A172 (cell line): ENCODE measurements at places on chromosomes 16 and 17.

- DNase-seq = no peak
Observed at GRCh38 chr16:81942007-81942601, 69.2 kb downstream of the SDR42E1 start.

DNA sequence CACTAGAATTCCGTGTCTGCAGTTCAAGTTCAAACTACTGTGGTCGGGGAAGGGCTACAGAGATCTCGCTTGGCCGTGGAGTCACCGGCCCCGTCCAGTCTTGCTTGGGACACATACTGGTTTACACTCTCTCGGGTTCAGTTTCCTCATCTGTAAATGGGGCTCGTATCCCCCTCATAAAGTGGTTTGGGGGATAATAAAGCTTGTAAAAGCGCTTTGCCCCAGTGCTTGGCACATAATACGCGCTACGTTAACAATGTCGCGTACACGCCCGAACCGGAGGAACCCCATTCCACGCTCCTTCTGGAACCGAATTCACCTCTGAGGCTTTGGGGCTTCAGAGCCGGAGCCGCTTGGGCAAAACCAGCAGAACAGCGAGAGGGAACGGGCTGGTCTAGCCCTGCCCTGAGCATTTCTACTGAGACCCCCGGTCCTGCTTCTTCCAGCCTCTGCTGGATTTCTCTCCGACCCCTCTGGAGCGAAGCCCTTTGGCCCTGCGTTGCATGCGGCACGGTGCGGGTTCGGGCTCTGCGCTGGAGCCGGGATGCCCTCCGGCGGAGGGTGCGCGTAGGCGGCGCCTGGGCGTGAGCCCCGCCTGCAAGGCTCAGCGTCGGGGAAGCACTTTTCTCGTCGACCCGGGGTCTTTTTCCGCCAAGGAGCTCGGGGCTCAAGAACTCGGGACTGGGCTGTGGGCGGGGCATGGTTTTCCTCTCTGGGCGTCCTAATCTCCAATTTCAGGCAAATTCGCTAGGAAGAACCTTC is 26.1 kb upstream of the HOXB13 start:
- DNase-seq = no peak

DNA sequence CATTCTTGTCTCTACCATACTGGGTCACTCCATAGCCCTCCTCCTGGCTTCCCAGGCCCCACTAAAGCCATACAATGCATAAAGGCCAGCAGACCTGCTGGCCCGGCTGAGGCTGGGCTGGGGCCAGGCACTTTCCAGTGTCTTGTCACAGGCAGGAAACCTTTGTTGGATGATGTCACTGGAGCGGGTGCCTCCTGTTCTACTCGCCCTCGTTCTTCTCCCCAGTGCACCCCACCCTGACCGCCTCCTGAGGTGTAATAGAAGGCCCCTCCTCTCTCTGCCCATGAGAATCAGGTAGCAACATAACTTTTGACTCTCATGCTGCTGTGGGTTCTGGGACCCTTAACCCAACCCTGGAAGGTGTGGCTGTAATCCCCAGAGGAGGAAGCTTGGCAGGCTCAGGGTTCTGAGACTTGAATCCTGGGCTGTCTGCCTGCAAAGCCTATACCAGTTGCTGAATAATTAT is 54.2 kb upstream of the IL34 start:
- DNase-seq = no peak

GRCh38 chr17:37494971-37495370 is 5.3 kb downstream of the DUSP14 start:
- no peak for DNase-seq

DNA sequence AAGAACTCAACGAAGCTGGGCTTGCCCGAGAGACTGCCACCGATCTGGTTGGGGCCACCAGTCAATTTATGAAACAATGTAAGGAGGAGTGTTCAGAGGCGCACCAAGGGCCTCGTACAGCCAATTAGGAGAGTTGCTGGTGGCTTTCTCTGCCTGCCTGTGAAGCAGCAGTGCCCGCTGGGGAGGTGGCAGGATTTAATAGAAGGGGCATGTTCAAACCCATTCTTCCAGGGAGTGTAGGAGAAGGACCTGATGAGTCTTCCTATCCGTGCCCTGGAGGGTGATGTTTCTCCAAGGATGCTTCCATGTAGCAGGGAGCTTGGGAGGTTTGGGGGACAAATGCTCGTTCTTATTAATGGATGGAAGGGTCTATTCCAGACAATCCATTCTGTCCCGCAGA is 178.4 kb downstream of the CCDC182 start:
- no peak for DNase-seq

DNA sequence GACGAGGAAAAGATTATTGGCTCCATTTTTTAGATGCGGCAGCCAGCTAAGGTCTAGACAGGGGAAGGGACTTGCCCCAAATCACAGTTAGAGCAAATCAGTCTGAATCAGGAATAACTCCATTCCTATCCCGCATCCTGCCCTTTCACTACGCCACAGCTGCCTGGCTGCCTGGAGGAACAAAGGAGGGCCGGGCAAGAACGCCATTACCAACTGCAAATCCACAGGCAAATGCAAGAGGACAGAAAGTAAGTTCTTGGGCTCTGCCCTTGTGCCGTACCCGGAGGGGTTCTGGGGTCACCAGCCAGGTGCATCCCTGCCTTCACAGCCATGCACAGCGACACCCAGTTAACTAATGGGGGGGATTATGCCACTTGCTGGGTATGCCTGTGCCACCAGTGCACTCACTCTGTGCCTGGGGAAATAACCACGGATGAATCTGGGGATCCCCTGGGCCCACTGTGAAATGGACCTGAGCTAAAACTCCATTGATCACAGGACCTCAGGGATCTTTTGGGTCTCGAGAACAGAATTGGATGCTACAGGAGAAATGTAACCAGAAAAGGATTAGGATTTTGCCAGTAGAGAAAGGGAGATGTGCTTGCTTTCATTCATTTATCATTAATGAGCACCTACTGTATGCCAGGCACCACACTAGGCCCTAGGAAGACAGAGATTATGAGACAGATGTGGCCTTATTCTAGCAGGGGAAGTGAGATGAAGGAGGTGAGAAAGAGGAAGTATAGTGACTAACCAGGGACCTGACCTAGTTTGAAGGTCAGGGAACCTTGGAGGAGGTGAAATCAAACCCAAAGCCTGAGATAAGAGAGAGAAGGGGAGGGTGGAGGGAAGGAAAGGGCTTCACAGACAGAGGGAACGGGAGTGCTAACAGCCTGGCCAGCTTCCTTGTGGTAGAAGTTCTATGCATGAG is 17.7 kb downstream of the BCL7C start:
- DNase-seq = peak; percentile 34

DNA sequence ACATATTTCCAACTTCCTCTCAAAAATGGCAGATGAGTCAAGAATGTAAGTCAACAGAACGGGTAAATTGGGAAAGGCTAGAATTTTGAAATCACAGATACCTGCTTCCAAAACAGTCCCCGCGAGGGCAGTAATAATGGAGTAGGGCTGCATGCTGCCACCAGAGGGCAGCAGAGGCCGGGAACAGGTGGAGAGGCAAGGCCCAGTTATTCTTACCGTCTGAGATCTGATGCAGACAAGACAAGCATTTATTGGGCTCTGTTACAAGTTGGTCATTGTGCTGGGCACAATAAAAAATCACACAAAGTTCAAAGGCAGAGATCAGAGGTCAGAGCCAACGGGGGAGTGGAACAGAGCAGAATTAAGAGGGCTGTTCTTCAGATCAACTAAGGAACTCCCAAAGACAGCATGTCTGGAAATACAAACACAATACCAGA is 8.8 kb upstream of the MLKL start:
- DNase-seq = peak; percentile 74

GRCh38 chr16:3458278-3458851 is 14.9 kb downstream of the NAA60 start:
- DNase-seq = peak; percentile 26

DNA sequence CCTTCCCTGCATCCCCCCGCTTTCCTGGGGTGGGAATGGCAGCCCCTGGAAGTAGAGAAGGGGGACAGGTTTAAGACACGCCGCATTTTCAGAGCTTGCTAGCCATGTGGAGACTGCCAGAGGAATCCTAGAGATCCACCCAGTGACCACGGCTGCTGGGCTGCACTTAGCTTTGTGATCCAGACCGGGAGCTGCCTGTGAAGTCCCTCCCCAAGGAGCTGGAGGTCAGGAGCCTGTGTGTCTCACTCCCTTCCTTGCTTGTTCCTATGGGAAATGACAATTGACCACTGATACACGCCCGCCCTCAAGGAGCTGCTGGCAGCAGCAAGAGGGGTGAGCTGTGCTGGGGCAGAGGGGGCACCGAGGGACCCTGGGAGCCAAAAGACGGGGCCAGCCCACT is 73.7 kb downstream of the SREBF1 start:
- no peak for DNase-seq

- no peak for DNase-seq
Observed at GRCh38 chr16:49712542-49712941, 143.4 kb downstream of the ZNF423 start.

DNA sequence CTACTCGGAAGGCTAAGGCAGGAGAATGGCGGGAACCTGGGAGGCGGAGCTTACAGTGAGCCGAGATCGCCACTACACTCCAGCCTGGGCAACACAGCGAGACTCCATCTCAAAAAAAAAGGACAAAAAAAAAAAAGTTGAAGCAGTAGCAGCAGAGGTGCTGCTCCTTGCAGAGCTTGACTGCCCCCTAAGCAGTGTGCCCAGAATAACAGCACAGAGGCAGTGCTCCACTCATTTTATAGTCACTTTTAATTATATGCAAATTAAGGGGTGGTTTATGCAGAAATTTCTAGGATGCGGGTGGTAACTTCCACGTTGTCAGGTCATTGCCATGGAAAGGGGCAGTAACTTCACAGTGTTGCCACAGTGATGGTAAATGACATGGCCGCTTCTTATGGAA is 54.3 kb upstream of the NOL11 start:
- no peak for DNase-seq

GRCh38 chr17:28551421-28552175 is 826 bp downstream of the UNC119 start:
- no peak for DNase-seq

GRCh38 chr17:42833767-42834422 is 698 bp downstream of the PSME3 start:
- DNase-seq = no peak

- DNase-seq = no peak
Observed at GRCh38 chr16:30430428-30430970, 669 bp upstream of the DCTPP1 start.

GRCh38 chr17:265718-266117 is 84.3 kb upstream of the DOC2B start:
- DNase-seq = no peak

GRCh38 chr17:1374431-1375177 is 25.4 kb downstream of the YWHAE start:
- no peak for DNase-seq

DNA sequence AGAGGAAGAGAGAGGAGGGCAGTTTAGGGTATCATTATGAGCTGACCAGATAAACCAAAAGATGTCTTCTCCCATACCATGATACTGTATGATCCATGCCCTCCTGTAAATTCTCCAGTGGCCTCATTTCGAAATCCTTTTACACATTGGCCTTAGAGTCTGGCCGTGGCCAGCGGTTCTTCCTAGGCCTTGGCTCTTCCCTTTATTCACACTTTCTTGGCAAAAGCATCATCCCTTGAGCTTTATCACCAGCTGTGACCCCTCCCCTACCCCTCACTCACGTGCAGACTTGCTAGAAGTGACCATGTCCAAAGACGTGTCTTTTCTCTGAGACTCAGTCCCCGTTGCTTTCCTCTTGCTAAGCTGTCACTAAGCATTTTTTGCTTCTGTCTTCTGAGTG is 22.8 kb downstream of the KATNIP start:
- DNase-seq = no peak

DNA sequence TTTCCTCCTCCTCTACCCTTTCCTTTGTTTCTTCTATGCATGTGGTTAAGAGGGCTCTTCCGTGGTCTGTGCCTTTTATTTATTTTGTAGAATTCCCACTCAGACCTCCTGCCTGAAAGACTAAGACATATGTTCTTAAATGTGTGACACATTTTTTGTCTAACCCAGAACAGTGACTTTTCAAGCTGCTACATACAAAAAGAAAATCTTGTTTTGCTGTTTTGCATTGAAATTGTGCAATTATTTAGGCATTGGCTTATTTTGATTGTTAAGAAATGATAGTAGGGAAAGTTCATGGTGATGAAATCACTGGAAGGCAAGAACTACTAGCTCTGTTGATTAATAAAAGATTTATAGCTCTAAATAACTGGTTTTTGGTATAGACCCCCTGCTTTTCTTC is 76.8 kb downstream of the TUBD1 start:
- no peak for DNase-seq

GRCh38 chr17:50133028-50133768 is 3.2 kb upstream of the SAMD14 start:
- peak; percentile 57 for DNase-seq

DNA sequence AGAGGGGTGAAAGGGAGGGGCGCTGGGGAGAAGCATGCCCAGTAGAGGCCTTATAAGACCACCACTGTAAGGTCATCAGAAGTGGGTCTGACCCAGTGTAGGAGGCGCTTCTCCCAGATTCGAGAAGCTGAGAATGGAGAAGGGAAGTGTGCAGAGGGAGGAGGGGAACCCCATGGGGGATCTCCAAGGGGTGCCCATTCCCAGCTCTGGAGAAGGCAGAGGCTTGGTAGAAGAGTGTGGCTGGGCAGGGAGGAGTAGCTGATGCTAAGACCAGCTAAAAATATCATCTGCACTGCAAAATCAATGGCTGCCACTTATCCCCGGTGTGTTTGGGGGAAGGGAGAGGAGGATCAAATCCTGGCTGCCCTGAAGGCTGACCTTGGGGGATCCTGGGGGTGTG is 7.2 kb downstream of the NGFR start:
- no peak for DNase-seq

- DNase-seq = peak; percentile 99
Observed at GRCh38 chr17:45092911-45093430, 31.9 kb downstream of the NMT1 start.

- no peak for DNase-seq
Observed at GRCh38 chr17:40722241-40722640, 18.7 kb upstream of the KRT24 start.

DNA sequence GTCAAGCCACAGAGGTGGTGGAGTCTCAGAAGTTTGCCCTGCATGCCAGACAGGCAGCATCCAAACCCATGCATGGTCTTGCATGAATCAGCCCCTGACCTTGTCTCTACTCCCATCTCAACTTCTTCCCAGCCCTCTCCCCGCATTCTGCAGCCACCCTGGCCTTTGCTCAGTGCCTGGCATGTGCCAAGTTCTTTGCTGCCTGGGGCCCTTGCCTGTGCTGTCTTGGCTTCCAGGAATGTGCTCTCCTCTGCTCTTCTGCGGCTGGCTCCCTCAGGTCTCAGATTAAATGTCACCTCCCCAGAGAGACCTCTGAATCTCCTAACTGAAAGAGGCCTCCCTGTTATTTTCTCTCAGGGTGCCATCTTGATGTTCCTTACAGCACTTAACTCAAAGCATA is 17.6 kb downstream of the DRC3 start:
- no peak for DNase-seq

DNA sequence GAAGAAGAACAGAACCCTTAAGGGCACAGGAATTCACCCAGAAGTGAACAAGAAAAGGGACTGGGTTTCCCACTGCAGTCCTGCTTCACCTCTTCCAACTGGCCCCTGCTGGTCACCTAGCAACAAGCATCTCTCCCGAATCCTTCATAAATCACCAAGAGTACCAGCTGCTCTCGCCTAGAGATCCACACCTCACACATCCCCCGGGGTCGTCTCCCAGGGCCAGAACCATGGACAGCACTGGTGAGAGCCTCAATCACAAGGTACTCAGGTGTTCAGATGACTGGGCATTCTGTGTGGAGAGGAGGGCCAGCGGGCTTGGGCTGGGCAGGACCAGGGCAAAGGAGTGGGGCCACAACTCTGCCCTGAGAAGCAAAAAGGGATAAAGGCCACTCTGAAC is 65.9 kb downstream of the CCT6B start:
- no peak for DNase-seq
